ENCODE measurements at places on chromosomes 2 and 18.

DNA sequence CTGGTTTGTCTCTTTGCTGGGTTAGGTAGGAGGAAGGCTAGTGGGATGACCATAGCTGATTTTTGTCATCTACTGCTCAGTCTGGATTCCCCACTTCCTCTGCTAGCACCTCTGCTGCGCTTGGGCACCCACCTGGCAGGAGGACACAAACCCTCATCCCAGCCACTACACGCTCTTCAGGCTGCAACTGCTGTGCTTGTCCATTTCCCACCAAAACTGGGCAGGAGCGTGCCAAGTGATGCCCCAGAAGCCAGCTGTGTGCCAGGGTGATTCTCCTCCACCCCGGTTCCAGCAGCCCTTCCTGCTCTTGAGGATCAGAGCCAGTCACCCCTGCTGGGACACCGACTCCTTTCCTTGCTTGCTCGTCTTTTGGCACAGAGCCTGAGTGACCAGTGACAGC is 15.7 kb upstream of the PER2 start:
- DNase-seq, result no peak

DNA sequence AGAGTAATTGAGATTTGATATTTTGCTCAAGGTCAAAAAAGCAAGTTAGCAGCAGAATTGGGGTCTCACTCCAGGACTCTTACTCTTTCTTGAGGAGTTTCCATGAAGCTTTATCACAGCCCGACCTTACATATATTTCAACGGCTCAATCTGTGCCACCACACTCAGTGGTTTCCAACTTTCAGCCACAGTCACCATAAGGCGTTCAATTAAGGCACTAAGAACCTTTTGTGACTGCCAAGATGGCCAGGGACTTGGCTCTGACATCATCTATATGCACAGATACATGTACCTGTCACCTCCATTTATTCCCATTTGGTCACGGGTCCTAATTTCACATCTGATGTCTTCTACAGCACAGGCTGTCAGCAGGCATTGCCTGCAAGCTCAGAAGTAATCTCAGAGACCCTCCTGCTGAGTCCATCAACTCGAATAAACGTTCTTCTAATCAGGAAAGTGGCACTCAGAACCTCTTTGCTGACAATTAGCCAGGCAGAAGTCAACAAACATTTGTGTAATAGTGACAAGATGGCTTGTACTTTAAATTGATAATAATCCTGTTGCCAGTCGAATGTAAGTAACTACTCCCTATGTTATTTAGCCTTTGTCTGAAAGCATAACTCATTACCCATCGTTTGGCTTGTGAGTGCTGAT is 16.1 kb downstream of the DYTN start:
- no peak for DNase-seq

- DNase-seq, result no peak
These were observed 200.6 kb downstream of the CTIF start for GRCh38 chr18:48739266-48740067.

DNA sequence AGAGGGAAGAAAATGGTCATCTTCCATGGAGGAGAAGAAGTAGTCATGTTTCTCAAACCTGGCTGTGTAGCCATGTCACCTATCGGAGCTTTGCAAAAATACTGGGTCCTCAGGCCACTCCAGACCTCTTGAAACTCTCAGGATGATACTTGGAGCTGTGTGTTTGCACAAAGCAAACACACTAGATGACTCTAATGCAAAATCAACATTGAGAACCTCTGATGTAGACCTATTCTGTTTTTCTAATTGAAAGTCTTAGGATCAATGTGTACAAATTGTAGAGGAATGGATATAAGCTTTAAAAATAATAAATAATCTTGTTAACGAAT is 444.3 kb downstream of the RND3 start:
- no peak for DNase-seq

DNA sequence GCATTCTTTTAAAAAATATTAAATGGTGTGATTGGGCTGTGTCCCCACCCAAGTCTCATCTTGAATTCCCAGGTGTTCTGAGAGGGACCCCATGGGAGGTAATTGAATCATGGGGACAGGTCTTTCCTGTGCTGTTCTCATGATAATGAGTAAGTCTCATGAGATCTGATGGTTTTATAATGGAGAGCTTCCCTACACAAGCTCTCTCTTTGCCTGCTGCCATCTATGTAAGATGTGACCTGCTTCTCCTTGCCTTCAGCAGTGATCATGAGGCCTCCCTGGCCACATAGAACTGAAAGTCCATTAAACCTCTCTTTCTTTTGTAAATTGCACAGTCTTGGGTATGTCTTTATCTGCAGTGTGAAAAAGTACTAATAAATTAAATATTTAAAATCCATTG is 10.3 kb downstream of the PPM1B start:
- no peak for DNase-seq

DNA sequence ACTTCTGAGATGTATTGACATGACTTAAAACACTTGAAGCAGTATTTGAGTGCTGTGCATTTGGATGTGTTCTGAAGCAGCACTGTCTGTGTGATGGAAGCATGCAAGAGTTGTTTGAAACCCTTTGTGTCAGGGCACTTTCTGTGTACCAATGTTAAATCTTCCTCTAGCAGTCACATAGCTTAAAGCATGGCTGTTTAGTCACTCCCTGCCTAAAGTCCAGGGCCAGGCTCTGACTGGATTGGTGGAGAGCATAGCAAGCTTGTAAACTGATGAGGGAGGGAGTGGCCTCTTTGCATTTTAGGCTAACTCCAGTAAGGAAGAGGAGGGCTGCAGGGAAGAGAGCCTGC is 73.5 kb downstream of the MYO1B start:
- DNase-seq, result no peak

All from stimulated activated CD4-positive, alpha-beta T cell treated with anti-CD3 and anti-CD28 coated beads, Interleukin-4, amount 100 ng/mL, for 1 hour (primary cell).